ENCODE measurements at places on chromosomes 11 and 22. TPM values are rescaled to one million over a fixed set of nuclear protein-coding genes. Genes with fewer than 3 reads are reported as not detected.

DNA sequence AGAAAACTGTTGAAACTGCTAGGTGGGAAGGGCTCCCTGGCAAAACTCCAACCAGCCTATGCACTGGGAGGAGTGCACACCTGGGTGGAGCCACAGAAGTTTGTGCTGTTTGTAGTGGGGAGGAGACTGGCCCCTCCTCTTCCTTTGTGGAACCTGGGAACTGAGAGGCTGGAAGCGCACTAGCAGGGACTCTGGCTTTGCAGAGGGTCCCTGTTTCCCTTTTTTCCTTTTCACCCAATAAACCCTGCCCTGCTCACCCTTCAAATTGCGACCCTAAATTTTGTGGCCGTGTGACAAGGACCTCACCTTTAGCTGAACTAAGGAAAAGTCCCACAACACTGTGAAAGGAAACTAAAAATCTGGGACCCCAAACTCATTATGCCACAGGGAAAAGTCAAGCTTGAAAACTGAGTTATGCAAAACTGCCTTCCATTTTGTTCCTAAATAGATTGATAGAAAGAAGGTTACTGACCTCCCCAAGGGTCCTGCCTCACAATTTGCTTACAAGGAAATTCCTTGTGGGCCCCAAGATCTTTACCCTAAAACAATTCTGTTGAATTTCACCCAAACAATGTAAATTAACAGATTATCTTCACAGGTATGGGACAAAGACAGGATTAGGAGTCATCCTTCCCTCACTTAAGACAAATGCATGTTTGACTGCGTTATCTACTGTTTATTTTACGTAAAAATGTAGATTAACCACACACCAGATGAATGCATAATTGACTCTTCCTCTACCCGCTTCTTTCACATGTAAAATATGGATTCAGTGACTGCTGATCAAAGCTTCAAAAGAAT, 81.0 kb downstream of the SLC36A4 start:
- no peaks in the 10 kb centered on the region for H3K36me3 ChIP-seq
- H3K27ac ChIP-seq, result no peak overlapping the region
- H3K4me3 ChIP-seq, result no peak overlapping the region
- no peaks in the 10 kb centered on the region for H3K4me1 ChIP-seq

DNA sequence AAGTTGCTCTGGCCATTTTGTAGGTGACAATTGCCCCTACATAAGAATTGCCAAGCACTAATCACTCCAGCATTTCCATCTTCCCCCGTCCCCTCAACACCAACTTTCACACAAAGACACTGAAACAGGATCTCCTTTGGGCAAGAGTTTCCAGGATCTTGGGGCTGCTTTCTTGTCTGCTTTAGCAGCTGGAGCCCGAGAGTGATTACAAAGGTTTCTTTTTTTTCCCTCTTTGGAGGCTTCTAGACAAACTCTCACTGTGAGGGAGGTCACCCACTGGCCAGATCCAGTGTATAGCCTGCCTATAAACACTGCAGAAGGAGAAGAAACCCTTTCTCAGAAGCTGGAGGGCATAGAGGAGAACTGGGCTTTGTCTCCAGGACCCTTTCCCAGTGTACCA, 92.5 kb downstream of the APIP start:
- DNase-seq, result no peak
- no peak overlapping the region for H3K4me3 ChIP-seq
- H3K27ac ChIP-seq, result no peak overlapping the region
- H3K36me3 ChIP-seq, result no peaks in the 10 kb centered on the region
- peaks cover 9% of the 10 kb centered on the region for H3K4me1 ChIP-seq

GRCh38 chr11:112780351-112781087, 180.7 kb upstream of the NCAM1 start:
- H3K27me3 ChIP-seq, result no peaks in the 10 kb centered on the region
- no peak overlapping the region for H3K4me3 ChIP-seq
- no peak overlapping the region for H3K27ac ChIP-seq
- no peaks in the 10 kb centered on the region for H3K4me1 ChIP-seq
- DNase-seq, result no peak
- H3K36me3 ChIP-seq, result no peaks in the 10 kb centered on the region

GRCh38 chr22:34969001-34969790, 96.8 kb upstream of the ISX start:
- no peaks in the 10 kb centered on the region for H3K4me1 ChIP-seq
- no peak for DNase-seq
- H3K4me3 ChIP-seq, result no peak overlapping the region
- H3K36me3 ChIP-seq, result no peaks in the 10 kb centered on the region
- no peak overlapping the region for H3K27ac ChIP-seq

DNA sequence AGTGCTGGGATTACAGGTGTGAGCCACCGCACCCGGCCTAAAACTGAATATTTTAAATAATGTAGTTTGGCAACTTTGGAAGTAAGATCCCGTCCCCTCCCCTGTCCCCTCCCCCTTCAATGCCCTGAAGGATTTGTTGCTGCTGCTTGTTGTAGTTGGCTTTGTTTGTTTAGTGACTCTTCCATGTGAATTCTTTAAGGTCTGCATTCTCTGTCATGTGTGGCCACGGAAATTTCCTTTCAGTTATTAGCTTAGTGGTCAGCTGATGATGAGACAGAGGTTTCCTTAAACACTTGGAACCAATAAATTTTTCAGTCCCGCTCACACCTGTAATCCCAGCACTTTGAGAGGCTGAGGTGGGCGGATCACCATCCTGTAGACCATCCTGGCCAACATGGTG, 109.9 kb downstream of the MPPED1 start:
- H3K4me1 ChIP-seq, result no peaks in the 10 kb centered on the region
- no peaks in the 10 kb centered on the region for H3K36me3 ChIP-seq
- H3K27ac ChIP-seq, result no peak overlapping the region
- H3K4me3 ChIP-seq, result no peak overlapping the region

DNA sequence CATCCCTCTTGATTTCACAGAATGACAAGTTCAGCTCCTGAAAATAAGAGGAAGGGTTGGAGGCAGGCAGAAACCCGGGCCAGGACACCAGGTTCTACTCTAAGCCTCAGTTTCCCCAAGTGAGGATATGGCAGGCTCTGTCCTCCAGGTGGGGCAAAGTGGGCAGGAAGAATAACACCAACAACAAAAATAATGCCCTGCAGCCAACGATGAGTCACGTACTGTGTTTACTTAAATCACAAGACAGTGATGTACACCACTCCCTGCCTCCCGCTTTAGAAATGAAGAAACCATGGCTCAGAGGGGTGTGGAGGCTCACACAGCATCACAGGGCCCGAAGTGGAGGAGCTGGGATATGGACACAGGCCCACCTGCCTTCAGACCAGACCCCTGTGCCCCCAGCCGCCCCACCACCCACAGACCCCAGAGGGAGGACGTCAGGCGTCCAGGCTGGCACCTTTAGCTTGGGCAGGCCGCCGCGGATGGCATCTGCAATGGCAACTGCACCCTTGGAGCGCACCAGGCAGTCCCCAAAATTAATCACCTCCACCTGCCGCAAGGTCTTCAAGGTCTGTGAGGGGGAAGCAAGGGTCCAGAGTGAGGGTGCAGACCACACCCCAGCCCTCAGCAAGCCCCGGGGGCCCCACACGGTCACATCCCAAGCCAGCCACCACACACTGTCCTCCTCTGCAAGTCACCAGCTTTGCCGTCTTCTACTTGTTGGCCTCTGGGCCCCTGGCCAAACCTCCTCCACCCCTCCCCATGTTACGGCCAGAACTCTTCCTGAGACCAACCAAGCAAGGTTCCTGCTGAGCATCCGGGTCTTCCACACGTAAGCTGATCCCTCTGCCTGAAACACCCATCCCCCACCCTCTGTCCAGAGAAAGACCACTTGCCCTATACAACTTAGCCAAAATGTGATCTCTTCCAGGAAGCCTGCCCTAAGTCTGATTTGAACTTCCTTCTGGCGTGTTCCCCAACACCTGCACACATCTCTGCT, 15.8 kb upstream of the CHADL start:
- peaks cover 71% of the 10 kb centered on the region for H3K36me3 ChIP-seq
- no peaks in the 10 kb centered on the region for H3K27me3 ChIP-seq
- no peak overlapping the region for H3K4me3 ChIP-seq
- no peaks in the 10 kb centered on the region for H3K4me1 ChIP-seq

PTPRJ gene
- 57.9 TPM for total RNA-seq

DNA sequence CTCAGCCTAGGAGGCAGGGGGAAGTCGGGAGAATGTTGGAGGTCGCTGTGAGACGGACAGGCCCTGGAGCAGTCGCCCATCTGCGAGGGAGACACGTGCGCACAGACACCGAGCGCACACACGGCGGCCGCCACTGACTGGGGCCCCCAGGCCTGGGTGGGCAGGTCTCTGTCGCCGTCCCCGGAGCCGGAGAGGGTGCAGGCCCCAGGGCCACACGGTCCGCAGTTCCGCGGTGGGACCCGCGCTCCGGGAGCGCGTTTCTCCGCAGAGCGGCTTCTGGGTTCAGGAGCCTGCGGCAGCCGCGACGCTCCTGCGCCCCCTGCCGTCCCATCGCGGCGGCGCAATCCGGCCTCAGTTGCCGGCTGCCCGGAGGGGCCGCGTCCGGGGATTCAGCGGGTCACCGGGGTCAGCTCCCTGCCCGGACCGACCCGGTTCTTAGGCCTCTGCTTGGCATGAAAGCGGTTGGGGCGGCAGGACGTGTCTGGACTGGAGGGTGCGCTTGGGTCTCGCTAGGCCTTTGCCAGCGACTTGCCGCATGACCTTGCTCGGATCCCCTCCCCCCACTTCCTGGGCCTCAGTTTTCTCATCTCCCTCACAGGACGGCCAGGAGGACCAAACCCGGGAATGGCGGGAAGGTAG, 31.2 kb downstream of the PDE2A start:
- H3K27me3 ChIP-seq, result peaks cover 11% of the 10 kb centered on the region
- peak; percentile 75 for DNase-seq
- no peak overlapping the region for H3K27ac ChIP-seq
- no peaks in the 10 kb centered on the region for H3K36me3 ChIP-seq
- H3K4me3 ChIP-seq, result peak overlapping the region; percentile 47

DNA sequence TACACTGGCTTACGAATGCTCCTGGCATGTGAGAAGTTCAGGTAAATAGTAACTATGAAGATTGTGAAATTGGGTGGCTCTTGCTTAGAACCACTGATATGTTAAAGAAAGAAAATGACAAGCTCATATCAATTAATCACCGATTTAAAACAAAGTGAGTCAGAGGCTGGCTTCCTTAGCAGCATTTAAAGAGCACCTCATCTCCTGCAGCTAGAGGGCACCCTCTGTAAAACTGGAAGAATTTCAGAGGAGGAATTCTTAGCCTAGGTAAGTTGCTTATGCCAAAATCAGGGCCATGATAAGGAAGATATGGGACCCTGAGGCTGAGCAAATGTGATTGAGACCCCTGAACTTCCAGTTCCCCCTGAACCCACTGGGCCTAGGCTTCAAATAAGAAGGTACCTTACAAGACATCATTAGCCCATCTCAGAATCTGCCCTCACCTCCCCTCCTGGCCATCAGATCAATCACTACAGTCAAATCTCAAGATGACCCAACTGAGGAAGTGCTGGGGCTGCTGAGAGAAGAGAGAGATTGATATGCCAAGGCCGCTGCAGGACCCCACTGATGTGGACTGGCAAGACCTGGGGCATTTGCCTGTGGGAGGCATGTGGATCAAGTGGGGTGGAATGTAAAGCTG, 8.6 kb upstream of the CD3E start:
- no peak overlapping the region for H3K4me3 ChIP-seq
- no peaks in the 10 kb centered on the region for H3K27me3 ChIP-seq
- DNase-seq, result peak; percentile 54
- H3K4me1 ChIP-seq, result peaks cover 9% of the 10 kb centered on the region
- no peaks in the 10 kb centered on the region for H3K36me3 ChIP-seq
- H3K27ac ChIP-seq, result no peak overlapping the region

- no peak for DNase-seq
- H3K4me1 ChIP-seq, result peaks cover 46% of the 10 kb centered on the region
- H3K4me3 ChIP-seq, result no peak overlapping the region
- H3K36me3 ChIP-seq, result peaks cover 34% of the 10 kb centered on the region
Measured at GRCh38 chr11:119025978-119026766, 4.5 kb downstream of the SLC37A4 start.

Data from CD4-positive, alpha-beta memory T cell (primary cell).